NCI-H2081 treated with DMSO at 0.1 percent for 48 hours (cell line): ENCODE measurements at places on chromosomes 3 and 15.

DNA sequence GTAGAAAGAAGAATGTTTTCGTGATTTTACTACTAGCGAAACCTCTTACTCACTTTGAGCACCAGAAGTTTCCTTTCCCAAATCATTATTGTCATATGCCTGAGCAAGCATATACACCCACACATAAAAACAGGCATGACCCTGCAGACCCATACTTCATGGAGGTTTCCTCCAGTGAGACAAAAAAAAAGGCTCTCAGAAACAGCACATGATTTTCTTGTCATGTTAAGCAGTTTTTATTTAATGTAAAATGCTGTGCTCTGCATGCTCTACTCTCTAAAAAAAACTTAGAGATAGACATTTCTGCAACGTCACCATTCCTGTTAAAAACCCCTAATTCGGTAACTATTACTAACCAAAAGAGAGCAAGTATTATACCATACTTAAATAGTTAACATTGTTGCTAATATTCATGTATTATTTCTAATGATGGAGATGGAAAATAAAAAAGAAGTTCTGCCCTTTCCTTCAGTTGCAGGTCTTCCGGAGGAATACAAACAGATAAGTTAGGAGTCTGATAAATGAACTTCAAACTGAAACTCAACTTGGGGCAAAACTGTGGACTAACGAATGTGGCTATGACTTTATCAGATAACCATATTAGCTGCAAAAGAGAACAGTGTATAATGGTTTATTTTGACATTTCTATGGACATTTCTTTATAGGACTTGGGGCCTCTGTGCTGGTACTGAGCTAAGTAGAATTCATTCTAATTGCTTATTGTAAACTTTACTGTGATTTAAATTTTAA is 15.9 kb downstream of the CD200R1 start:
- DNase-seq: no peak

DNA sequence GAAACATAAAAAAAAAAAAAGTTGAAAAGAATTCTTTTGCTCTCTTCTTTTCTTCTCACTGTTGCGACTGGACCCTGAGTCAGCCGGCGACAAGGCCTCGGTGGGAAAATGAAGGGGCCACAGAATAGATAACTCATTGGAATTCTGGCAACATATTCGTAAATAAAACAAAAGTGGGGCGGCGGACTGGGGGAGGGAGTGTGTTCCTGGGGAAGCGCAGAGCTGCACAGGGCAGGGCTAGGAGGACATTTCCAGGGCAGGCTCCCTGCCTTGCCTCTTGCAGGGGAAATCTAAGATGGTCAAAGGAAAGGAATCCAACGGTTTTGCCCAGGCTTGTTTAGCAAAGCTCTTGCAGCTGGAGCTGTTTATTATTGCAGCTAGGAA is 1042.8 kb upstream of the NR2F2 start:
- no peak for DNase-seq

- DNase-seq: no peak
Measured at GRCh38 chr15:70650567-70651302, 112.6 kb downstream of the UACA start.

DNA sequence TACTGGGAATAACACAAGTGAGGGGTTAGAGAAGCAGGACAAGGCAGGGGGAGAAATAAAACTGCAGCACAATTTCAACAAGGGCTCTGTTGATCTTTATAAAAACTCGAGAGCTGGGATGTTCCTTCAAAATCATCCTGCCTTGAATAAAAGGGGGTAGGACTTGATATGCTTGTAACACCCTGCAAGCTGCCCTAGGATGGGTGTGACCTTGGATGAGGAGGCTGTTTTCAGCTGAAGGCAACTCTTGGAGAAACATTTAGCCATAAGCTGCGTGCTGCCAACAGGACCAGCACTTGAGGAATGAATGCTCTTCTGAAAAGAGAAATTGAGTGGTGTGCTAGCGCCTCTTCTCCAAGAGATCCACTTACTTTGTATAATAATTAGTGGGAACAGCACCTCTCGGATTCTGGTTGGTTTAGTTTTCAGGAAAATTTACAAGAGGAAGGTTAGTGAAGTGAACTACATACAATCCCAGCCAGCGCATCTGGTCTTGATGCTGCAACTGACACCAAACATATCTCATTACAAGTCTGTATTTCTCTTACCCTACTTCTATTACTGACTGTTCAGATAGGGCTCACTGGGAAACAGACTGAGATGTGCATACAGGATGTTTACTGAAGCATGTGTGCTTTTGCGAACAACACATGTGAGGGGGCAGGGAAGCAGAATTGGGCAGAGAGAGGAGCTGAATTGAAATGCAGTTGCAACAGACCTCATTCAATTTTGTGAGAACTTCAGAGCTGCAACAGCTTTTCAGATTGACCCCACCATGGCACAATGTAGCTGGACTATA is 643.0 kb upstream of the GOLIM4 start:
- no peak for DNase-seq

DNA sequence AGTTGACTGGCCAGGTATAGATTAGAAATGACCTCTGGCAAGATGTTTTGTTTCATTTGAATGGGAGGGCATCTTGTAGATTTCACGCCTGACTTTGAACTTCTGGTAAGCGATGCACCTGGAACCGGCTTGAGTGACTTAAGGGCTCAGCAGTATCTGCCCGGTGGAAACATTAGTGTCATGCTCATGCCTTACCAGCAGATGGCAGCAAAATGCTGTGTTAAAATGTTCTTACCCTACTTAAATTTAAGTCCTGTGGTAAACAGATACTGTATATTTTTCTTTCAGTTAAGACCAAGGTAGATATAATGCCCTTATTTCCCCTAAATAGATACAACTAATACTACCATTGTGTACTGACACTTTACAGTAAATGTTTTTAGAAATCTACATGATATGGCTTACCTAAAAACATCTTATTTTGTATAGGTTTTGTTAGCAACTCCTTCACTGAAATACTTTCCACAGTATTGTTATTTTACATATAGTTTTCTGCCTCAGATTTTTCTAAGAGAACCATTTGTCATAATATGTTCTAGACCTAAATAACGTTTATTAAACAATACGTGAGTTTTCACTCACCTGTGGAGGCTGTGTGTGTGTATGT is 25.5 kb downstream of the ASB7 start:
- no peak for DNase-seq

- DNase-seq: no peak
Measured at GRCh38 chr3:164879201-164879600, 199.1 kb downstream of the SI start.

- DNase-seq: no peak
Measured at GRCh38 chr3:59388555-59389270, 338.9 kb upstream of the CFAP20DC start.

DNA sequence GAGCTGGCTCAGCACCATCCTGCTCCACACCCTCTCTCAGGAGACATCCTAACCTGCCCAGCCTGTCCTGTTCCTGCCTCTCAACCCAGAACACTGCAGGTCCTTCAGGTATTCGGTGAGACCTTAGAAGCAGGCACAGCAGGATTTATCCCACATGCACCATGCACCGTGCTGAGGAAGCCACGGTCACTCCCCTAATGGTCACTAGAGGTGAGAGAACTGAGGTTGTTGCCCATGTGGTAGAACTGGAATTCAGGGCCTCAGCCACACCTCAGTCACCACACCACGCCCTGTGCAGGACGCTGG is 36.9 kb downstream of the APBA2 start:
- DNase-seq: no peak

DNA sequence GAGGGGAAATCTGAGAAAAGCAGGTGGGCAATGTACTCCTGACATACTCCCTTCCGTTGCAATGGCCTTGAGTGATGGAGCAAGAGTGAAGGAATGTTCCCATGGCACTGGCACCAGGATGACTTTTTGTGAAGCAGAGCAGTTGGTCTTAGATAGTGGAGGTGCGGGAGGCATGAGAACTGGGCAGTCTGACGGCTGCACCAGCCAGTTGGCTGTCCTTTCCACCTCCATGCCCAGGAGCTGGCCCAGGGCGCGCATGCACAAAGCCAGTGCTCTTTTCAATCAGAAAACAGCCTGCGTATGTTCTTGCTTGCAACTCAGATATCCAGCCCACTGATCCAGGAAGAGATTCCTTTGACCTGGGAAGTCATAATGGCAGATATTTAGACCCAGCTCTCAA is 136.8 kb downstream of the PGPEP1L start:
- no peak for DNase-seq

GRCh38 chr3:64491843-64492242 is 196.0 kb downstream of the ADAMTS9 start:
- no peak for DNase-seq

- no peak for DNase-seq
Measured at GRCh38 chr3:24480497-24480896, 14.2 kb downstream of the THRB start.

DNA sequence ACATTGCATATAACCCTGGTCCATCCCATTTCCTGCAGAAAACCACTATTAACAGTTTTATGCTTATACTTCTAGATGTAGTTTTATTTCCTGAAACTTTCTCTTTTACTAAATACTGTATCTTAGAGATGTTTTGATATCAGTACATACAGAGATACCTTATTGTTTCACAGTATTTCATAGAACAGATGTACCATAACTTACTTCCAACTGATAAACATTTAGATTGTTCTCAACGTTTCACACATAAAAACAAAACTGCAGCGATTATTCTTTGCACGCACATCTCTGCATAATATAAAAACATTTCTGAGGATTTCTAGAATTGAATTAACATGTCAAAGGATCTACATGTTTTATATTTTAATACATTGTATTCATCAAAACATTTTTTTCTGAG is 2.6 kb downstream of the ZNF80 start:
- no peak for DNase-seq

DNA sequence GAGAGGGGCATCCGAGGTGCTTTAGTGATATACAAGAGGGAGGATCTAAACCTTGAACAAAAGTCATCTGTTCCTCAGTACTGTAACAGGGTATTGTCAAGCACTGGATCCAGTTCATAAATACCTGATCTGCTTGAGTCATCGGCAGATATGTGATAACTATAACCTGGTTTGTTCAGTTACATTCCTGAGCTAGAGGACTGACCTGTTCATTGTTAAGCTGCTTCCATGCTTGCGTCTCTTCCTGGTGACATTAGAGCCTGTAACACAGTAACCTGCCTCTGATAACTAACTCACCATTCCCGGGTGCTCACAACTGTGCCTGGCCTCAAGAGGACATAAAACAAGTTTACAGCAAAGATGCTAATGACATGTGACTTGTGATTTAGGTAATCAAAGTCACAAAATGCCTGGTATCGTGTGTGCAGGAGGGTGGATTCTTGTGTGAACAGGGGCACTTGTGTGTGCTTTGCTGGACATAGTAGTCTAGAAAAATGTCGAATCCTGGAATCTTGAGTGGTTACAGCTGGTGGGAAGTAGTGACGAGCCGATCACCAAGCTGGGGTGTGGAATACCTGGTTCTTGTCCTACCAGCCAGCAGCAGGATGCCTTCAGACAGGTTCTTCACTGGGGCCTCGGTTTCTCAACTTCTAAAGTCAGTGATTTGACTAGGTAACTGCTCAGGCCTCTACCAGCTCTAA is 30.9 kb upstream of the POLR2M start:
- no peak for DNase-seq

- no peak for DNase-seq
Measured at GRCh38 chr15:49135342-49135857, 20.0 kb downstream of the COPS2 start.

DNA sequence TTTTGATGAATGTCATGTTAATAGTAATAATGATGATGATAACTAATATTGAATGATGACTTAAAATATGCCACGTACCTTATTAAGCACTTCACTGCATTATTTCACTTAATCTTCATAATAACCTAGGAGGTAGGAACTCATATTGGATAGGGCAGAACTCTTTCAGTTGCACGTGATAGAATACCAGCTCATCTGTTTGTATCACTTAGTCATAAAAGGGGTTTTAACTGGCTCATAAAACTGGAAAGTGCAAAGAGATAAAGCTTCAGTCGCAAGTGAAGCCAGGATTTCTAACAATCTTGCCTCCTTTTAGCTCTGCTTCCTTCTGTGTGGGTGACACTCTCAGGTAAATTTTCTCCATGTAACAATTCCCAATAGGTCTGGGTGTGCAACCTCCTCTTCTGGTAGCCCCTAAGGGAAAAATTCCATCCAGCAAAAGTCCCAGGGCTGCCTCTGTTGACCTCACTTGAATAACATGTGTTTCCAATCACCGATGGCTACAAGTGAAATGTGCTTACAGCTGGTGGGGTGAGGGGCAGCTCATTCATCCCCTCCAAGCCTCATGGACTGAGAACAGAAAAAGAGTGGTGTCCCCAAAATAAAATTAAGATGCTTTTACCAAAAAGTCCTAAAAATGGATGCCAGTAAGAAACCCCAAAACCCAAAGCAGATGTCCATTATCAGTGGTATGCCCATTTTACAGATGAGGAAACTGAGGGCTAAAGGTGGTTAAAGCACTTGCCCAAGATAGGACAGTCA is 9.3 kb downstream of the GXYLT2 start:
- no peak for DNase-seq

DNA sequence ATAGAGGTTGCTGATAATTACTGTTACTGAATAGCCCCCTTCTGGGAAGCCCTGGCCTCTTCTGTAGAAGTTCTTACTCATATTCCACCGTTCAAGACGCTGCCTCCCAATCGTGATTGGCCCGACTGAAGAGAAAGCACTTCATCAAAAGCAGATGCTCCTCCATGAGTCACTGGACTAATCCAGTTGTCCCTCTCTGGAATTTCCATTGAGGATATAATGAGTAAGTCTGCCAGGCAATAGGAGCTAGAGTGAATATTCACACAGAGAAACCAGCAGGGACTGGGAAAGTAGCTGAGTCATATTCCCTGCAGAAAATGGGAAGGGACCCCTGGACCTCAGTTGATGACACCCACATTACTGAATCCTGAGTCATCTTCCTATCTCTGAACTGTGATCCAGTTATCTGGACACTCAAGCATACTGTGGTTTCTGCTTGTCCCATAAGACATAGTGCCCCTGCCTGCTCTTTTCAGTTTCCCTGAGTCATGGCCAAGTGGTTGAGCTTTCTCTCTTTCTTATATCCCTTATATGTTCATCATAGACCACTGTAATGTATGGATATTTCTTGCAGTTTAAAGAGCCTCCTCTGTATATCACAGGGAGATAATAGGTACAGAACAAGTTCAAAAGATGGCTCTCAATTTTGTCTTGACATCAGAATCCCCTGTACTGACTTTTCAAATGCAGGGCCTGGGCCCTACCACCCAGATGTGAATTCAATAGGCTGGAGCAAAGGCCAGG is 151.2 kb upstream of the CDIN1 start:
- DNase-seq: no peak

DNA sequence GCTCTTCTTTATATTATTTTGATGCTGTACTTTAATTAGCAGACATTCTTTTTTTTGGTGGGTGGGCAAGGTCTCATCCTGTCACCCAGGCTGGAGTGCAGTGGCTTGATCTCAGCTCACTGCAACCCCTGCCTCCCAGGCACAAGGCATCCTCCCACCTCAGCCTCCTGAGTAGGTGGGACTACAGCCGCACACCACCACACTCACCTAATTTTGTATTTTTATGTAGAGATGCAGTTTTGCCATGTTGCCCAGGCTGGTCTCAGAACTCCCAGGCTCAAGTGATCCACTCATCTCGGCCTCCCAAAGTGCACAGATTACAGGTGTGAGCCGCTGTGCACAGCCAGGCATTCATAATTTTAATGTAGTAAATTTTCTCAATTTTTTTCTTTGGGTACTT is 608.1 kb downstream of the ZNF385D start:
- DNase-seq: no peak
